ENCODE measurements at places on chromosomes 4 and X. TPM values are rescaled to one million over a fixed set of nuclear protein-coding genes. Genes with fewer than 3 reads are reported as not detected.

DNA sequence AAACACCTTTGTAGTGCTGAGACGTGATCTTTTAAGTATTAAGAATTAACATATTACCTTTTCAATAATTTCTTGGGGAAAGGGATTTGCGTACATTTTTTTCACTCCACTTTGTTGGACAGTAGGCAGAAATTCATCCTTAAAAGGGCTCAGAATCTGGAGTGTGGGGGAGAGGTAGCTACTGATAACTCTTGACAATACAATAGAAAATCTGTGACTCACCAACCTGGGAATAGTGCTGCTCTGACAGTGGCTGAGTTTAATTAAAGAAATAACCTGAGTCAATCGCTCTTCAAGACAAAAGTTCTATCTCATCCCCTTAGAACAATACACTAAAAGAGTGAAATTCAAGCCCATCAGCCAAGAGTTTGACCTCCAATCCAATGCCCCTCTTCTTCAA is 60.2 kb downstream of the SLC9A7 start:
- DNase-seq, result no peak

UBE2D3 gene
- total RNA-seq, result 234 TPM

SPATA18 gene
- 18.6 TPM for total RNA-seq

- DNase-seq, result no peak
Observed at GRCh38 chrX:153474718-153475117, 4.3 kb upstream of the HAUS7 start.

- DNase-seq, result no peak
Observed at GRCh38 chr4:86326400-86326799, 33.5 kb downstream of the MAPK10 start.

DNA sequence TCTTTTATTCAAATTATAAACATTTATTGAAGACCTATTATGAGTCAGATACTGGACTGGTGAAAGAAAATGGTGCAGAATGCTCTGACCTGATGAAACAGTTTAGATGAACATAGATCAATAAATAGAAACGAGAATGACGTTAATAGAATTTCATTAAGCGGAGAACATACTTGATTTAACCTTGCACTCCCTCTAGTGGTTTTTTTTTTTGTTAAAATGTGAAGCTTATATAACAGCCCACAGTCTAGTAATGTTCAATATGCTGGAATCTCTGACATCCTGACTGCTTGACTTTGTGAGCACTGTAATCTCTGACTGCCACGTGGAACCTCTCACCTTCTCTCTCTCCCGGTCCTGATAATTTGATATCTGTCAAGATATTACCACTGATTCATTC is 32.3 kb downstream of the HDAC8 start:
- DNase-seq, result no peak

DNA sequence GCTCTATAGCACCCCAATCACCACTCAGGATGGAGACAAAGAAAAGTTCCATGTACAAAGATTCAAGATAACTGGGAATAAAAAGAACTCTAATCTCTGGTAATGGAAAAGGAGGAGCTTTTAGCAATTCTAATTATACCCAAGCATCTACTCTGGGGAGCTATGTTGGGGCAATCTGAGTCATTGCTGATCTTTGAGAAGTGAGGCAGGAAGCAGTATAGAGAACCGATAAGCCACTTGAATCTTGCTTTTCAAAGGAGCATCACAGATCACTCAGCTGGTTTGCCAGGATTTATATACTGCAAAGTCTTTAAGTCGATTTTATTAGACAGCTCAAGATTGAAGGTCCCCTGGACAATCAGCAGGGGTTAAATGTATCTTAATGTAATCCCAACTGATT is 220.0 kb downstream of the ENOX2 start:
- DNase-seq, result no peak

DNA sequence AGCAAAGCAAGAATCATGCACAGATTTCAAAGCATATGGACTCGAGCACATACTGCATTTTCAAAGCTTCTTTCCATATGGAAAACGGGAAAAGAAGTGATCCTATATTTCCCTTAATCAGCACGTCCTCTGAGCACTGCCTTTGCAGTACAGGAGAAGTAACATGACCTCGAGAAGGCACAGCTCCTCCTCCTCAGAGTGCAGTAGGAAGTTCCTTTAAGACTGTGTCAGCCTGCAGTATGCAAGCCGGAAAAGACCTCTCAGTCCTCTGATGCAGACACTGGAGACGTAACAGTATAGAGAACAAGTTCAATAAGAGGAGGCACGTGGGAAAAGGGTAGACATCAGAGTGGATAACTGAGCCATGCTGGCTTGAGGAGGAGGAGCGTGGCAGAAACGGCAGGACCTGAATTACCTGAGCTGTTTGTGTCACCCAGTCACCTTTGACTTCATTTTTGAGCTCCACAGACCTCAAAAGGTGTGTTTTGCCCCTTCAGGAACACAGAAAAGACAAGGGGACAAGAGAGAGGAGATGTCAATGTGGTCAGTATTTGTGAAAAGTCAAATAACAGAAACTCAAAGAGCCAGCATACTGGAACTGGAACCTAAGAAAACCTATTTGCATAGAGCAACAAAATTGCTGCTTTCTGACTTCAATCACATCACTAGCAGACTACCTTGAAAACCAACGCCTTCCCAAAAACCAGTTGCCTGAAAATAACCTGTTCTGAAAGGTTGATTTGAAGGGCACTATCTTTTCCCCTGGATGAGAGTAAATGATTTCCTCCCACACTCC is 20.8 kb downstream of the IRF2 start:
- DNase-seq, result no peak

GLA gene
- total RNA-seq, result 28.1 TPM

DNA sequence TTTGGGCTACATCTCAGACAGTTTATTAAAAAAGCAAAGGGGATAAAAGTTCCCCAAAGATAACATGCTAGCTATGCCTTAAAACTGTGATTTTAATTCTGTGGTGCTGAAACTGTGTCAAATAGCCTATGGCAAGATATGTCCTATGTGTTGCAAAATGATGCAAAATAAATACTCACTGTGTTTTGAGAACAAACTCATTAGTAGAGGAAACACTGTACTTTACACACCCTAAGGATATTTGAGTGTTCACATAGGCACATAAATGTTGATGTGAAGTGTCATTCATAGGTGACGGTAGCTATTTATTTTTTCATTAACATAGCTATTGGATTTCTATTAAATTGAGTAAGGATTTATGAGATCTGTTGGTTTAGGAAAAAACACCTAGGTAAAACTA is 351.9 kb downstream of the FAT4 start:
- no peak for DNase-seq

DNA sequence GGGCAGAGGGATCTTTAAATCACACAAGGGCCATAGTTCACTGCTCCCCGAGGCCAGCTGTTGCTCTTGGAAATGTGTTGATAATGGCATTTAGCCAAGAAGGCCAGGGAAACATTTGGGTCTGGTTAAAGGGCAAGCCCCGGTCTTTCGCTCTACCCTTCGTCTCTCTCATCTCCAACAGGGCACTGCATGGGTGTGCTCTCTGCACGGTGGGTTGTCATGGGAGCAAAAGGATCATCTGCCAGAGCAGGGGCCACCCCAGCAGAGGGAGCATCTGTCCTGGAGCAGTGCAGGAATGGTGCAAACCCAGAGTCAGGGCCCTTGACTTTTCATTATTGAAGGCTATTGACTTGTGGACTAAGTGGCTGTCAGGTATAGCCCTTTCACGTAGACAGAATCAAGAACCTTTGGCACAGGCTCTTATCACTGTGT is 22.7 kb upstream of the PGRMC2 start:
- DNase-seq, result no peak

DNA sequence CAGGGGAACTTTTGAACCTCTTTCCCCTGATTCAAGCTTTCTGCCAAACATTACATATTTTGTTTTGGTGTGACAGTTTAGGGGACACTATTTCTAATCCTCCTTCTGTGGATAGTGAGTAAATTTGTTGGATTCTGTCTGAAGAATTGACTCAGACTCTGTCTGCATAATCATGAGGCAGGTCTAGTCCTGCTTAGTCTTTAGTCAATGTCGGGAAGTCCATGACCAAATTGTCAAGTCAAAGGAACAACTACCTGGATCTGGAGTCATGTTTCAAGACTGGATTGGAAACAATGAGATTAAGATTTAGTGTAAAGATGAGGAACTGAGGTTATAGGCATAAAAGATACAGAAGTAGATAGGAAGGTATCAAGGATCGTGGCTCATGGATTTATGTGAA is 100.9 kb downstream of the MAGEB17 start:
- DNase-seq, result no peak

GRCh38 chr4:3387943-3388361 is 53.8 kb upstream of the HGFAC start:
- DNase-seq, result no peak

GRCh38 chrX:125628435-125628834 is 308.8 kb downstream of the TEX13C start:
- no peak for DNase-seq

DNA sequence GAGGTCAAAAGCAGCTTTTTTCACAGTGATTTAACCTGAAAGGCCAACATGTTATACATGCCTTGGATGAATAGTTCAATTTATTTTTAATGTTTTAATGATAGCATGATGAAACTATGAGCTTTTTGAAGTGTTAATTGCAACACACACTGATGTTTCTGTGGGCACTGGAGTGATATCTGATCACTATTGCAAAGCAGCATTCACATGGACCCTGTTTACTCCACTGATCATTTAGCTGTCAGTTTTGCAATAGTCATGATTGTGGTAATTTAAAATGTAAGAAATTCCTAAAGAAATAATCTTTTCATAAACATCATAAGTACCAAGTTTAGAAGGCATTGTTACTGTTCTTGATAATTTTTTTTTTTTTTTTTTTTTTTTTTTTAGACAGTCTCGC is 74.1 kb downstream of the ARSJ start:
- DNase-seq, result no peak

DNA sequence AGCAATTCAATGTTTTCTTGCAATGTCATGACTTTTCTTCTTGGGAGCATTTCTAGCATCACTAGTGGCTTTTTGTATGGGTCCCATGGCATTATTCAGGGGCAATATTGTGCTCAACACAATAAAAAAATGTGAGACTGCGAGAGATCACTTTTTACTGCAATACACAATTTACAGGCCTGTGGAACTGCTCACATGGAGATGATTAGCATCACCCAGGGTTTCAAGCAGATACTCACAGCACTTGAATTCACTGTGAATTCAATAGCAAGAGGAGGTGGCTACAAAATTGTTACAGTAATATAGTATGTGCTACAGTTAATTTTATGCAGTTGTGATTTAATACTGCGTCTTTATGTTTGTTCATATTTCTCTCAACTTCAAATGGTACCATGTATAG is 50.4 kb downstream of the TBC1D19 start:
- no peak for DNase-seq

GRCh38 chrX:42102586-42103282 is 179.4 kb upstream of the CASK start:
- no peak for DNase-seq

DNA sequence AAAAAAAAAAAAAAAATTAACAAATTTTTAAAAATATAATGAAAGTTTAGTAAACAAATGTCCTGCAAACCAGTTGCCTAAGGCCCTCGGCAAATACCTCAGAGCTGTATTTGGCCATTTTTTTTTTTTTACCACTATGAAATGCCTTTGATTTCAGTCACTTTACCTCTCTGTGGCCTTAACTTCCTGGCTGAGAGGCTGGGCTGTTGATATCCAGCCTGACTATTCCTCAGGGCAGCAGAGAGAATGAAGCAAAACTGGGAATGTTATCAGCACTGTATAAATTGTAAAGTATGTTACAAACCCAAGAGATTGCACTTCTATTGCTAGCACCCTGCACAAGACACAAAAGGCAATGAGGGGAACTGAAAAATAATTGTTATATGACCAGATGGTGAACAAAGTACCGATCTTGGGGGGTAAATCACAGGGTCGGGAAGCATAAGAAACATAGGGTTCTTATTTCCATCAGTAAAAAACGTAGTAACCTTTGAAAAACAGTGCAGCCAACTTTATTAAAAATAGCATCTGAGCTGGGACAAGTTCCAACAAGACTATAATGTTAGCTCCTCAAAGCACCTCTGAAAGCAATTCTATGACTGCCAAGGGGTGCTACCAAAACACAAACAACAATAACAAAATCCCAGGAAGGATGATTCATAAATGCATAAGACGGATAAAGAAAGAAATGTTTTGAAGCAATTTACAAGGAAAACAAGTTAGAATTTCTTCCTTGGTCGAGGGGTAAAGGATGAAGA is 18.1 kb downstream of the USP46 start:
- no peak for DNase-seq

DNA sequence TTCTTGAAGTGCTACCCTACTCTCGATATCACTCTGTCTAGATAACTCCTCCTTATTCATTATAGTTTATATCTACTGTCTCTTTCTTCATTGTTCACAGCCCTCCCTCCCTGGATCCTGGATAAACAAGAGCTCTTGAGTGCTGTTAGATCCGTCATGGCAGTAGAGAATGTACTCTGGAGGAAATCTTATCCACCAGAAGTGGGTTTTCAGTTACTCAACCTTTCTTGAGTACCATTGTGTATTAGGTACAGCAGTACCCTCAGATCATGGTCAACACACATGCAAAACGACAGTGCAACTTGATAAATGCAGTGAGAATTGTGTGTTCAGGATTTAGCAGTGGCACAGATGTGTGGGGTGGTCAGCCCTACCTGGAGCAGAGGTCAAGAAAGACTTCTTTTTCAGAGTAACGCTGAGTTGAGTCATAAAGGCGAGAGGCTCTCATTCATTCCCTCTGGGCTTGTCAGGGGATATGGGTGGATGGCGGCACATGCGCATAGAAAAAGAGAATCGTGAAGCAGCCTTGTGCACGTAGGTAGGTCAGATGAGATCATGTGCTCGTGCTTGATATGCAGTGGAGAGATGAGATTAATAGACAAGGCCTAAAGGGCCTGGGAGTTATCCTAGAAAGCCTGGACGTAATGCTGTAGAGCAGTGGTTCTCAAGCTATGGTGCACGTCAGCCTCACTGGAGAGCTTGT is 89.5 kb downstream of the SNX25 start:
- DNase-seq, result no peak

DNA sequence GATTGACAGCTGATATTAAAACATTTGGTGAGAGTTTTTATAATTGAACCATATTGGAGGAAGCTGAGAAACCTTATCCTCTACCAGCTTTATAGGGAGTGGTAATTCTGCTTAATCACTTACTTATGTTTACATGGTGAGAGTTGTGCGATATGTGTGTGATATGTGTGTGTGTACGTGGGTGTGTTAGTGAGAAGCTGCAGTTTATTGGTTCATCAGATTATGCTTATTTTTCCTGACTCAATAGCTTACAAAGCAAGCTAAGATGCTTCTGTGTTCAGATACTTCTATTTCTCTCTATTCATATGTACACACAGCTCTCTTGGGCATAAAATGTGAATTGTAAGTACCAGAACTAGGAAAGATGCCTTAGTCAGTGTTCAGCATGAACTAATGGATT is 343.7 kb downstream of the GRIA2 start:
- no peak for DNase-seq

- no peak for DNase-seq
Observed at GRCh38 chr4:81421346-81422218, 50.1 kb downstream of the RASGEF1B start.

DNA sequence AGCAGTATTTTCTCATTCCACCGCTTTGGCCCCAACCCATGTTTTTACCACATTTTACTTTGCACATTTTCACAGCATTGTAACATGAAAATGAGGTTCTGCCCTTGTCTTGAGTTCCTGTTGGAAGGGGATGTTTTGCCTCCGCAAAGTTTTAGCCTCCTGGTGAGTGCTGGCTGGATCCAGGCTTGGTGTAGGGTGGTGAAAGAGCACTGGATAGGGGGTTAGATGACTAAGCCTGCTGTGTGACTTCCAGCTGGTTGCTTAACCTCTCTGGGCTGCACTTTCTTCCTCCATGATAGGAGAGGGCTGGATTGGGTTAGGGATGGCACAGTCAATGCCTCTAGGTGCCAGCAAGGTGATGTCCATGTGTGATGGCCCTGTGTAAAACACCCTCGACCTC is 28.9 kb downstream of the CYTL1 start:
- DNase-seq, result no peak

- DNase-seq, result no peak
Observed at GRCh38 chrX:38342853-38343778, 9.3 kb upstream of the OTC start.
